OCI-LY7 (cell line): ENCODE measurements at places on chromosomes 3 and 15. TPM values are rescaled to one million over a fixed set of nuclear protein-coding genes. Genes with fewer than 3 reads are reported as not detected.

DNA sequence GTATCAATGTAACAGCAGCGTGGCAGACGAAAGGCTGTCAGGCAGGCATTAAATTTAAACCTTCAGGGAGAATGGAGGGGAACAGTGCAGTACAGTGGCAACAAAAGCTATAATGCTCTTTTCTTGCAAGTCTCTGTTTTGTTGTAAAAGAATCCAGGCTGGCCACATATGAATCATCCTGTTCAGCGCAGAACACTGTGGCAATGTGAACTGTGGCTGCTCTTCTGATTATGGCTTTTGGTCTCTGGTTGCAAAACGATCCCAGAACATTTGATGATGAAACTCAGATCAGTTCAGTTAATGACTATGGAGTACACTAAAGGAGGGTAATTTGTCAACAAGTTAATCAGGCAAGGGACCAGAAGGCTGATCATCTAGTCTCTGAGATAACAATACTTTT is 219.7 kb upstream of the SGO1 start:
- no peak for DNase-seq

- DNase-seq: no peak
Observed at GRCh38 chr15:93881310-93881709, 350.1 kb upstream of the MCTP2 start.

DNA sequence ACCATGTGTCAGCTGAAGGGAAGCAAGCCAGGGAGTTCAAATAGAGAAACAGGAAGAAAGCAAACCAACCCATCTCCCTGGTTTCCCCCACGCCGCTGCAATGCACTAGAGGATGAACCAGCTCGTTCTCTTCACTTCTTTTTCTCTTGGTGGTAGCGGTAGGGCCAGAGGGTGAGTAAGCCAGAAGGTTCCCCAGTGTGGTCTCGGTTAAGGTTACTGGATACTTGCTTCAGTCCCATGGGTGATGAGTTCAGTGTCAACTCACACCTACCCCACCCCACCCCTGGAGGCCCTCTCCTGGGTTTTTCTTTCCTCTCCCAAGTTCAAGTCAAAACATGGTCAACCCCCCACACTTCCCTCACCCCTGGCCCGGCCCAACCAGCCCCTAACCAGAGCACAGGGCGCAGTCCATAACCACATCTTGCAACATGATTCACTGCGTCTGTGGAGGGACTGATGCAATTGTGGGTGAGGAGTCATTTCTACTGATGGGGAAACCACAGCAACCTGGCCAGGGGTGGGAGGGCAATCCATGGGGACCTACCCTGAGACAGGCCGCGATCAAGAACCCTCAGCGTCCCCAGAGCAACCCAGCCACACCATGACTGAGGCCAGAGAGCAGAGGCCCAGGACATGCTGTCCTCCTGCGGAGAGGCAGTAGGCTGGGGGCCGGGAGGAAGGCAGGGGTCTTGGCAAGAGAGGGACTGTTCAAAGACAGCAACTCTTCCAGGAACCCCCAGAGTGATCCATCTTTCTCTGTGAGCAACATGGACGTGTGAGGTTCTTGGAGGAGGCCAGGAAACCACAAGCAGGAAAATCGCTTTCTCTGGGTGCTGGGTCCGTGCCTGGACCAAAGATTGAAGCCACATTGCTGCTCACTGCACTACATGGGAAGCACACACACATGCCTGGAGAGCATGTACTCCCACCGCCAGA is 276.6 kb downstream of the UACA start:
- no peak for DNase-seq

GRCh38 chr3:144522456-144522855 is 550.8 kb downstream of the DIPK2A start:
- DNase-seq: no peak

DNA sequence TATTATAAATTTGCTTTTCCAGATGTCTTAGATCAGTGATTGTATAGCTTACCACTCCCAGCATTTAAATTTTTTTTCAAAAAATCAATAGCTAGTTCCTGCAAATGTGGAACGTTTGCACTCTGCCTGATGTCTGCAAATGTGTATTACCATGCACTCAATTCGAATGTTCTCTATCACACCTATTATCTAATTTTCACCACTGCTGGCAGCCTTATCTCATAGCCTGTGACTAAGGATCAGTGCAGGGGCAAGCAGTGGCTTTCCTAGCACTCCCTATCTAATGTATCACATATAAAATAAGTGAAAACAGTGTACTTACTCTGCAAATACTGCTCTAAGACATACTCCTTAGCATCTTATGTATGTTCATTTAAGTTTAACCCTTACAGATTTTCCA is 196.3 kb upstream of the PLSCR5 start:
- no peak for DNase-seq

VPS18 gene
- total RNA-seq: 26.4 and 30.7 TPM in 2 replicates

DNA sequence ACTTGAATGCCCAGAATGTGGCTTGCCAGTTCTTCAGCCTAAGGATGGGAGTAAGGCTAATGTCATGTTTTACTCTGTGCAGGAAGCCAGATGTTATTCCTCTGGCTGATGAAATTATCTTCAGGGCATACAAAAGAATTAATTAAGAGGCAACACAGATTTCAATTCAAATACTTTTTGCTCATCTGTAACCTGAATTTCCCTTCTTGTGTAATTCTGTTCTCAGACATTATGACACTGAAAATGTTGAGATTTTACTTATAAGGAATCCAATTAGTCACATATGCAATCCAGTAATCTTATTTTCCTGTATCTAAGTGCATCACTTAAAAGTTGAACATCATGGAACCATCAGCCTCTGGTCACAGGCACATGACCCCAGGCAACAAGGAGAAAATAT is 136.5 kb downstream of the CPNE4 start:
- no peak for DNase-seq

DNA sequence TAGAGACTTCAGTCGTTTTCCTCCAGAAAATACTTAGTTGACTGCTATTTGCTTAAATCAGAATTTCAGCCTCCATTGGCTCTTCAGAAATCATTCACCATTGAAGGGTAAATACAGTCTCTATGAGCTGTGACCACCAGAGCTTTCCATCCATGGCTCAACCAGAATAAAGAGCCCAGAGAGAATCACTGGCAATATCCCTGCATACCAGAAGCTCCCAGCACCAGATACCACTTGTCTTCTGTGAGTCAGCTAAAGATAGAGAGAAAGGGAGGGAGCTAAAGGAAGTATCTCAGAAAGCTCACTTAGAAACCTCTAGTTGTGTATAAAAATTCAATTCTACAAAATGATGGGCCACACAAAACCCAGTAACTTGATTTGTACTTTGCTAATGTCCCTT is 115.2 kb upstream of the TMCO5A start:
- DNase-seq: no peak

GOLGA8G gene
- total RNA-seq: not detected in 2 replicates

- DNase-seq: no peak
Observed at GRCh38 chr15:98682992-98683701, 34.8 kb downstream of the IGF1R start.

DNA sequence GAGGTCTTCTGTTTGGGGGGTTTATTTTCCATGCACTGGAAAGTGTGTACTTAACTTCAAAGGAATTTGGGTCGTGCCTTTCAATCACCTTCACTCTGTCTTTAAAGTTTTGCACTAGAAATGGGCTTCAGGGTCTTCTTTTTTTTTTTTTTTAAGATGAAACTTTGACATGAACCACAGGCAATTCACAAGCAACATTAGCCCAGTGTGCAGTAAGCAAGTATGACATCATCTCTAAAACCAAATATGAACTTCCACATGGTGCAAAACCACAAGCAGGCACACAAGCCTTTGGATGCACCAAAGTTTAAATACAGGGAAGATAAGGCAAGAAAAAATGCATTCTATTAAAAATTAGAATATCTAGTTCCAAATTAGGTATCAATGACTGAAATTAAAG is 381.9 kb downstream of the ERC2 start:
- DNase-seq: no peak

DNA sequence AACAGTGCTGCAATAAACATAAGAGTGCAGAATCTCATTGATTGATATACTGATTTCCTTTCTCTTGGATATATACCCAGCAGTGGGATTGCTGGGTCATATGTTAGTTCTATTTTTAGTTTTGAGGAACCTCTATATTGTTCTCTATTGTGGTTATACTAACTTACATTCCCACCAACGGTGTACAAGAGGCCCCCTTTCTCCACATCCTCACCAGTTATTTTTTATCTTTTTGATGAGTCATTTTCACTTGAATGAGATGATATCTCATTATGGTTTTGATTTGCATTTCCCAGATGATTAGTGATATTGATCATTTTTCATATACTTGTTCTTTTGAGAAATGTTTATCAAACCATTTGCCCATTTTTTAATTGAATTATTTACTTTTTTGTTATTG is 12.4 kb upstream of the IREB2 start:
- no peak for DNase-seq

DNA sequence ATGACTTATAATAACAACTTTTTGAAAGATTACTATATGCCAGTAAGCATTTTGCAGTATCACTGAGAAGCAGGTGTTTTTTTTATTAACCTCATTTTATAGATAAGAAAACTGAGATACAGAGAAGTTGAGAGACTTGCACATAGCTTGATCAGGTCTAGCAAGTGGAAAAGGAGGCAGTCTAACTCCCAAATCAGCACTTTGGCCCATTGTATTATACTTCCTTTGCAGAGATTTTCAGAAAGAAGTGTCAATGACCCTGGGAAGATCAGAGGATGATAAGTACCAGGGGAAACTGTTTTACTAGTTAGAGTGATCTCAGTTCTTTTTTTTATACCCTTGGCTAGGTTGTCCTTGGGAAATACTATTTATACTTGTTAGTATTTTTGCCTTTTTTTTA is 358.7 kb downstream of the SQOR start:
- no peak for DNase-seq

GRCh38 chr3:192326656-192327055 is 400.7 kb downstream of the FGF12 start:
- DNase-seq: no peak

- no peak for DNase-seq
Observed at GRCh38 chr15:68330416-68330815, 52.9 kb downstream of the FEM1B start.

- no peak for DNase-seq
Observed at GRCh38 chr3:56275120-56275519, 193.1 kb downstream of the ERC2 start.

- no peak for DNase-seq
Observed at GRCh38 chr3:115804200-115804599, 180.9 kb downstream of the GAP43 start.

DNA sequence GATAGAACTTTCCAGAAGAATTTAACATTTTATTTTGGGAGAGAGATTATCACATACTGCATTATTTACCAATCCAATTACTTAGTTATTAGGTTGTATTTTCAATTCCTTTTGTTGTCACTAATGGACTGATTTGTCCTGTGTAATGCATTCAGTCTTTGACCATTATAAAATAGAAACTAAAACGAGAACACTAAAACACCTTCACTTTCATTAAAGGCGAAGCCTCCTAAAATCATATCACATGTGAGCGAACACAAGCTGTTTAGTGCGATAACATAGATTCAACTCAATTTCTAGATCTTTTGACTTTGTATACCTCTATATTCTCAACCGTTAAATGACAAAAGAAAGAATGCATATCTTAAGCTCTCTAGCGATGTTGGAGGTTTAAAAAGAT is 253.4 kb downstream of the VGLL3 start:
- no peak for DNase-seq

- DNase-seq: no peak
Observed at GRCh38 chr3:1661839-1662238, 436.8 kb upstream of the CNTN4 start.

DNA sequence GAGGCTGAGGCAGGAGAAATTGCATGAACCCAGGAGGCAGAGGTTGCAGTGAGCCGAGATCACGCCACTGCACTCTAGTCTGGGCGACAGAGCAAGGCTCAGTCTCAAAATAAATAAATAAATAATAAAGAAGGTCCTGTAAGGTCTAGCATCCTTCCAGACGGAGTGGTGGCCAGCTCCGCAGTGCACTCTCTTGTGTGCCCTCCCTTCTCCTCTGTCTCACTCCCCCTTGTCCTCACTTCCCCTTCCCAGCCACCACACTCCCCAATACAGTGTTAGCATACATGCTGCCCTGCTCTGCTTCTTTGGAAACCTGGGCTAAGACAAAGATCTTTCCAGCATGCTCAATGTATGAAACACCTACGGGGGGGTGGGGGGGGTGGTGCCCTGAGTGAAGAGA is 3.4 kb upstream of the CLN6 start:
- DNase-seq: no peak

DNA sequence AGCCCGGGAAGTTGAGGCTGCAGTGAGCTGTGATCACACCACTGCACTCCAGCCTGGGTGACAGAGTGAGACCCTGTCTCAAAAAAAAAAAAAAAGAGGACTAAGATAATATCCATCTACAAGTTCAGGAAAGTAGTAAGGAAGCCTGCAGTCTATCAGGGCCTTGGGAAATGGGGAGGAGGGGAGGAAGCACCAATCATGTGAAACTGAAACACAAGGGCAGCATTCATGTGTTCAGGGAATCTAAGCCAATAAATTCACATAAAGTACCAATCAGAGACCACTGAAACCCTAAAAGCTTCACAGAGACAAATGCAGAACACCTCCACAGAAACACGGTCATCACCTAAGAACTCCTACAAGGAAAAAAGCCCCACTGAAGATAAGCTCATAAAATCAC is 22.9 kb upstream of the HHATL start:
- DNase-seq: no peak

DNA sequence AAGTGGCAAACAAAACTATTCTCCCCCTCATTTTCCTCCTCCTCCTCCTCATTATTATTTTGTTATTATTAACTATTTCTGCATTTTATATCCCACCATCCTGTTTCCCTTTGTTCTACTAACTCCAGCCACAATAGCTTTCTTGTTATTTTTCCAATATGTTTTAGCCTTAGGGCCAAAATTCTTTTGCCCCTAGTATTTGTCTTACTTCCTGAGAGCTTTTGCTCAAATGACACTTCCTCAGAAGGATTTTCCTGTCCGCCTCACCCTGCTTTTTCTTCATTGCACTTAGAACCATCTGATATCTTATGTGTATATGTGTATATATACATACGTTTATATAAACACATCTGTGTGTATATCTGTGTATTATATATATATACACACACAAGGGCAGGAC is 32.7 kb upstream of the NUDT16 start:
- no peak for DNase-seq

DNA sequence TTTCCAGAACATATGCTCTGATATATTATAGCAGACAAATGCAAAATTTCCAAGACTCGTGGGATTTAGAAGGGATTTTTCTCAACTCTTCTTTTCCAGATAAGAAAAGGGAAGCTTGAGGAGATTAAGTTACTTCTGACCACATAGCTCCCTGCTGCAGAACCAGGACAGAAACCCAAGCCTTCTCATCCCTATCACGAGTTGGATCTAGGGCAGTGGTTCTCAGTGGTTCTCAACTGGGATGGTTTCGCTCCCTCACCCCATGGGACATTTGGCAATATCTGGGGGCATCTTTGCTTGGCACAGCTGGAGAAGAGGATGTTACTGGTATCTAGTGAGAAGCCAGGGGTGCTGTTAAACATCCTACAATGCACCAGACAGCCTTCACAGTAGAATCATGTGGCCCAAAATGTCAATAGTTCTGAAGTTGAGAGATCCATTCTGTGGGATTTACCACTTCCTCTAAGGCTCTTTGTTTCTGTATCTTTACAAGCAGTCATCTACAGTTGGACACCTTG is 64.2 kb downstream of the LIPC start:
- DNase-seq: no peak

PLCH1 gene
- total RNA-seq: not detected in 2 replicates
